ENCODE measurements at places on chromosomes 7 and 10.

DNA sequence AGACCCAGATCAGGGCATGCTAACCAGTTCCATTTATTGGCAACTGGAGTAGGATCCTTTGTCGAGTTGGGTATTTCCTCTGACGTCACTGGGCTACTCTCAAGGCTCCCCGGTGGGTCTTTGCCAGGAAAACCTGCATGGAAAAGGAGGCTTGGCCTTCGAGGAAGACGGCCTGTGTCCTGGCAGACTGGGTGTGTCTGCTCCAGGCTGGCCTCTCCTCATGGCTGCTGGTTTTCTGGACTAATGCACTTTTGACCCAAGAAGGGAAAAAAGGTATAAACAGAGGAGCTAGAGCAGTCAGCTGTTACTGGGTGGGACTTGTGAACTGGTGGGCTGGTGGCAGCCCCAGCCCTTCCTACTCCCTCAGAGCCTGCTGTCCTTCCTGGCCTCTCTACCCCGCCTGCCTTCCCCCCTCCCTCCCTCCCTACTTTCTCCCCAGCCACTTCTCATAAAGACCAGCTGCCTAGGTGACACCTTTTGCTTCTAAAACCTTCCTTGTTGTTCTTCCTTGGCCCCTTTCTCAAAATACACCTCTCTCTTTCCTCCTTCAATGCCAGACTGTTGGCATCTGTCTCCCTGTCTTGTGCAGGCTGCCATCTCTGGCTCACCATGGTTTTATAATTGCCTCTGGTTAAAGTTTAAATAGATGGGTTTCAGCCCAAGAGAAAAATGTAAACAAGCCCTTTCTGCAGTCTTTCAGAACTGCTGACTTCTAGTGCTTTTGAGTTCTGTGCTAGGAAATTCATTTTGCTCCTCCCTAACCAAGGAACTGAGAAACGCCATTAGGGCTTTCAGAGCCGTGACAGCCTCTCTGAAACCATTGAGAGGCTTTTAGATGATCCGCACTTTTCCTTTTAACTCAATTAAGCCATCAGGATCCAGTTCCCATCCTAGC, 101.8 kb upstream of the MKLN1 start:
- no peak for DNase-seq

GRCh38 chr7:90564455-90564854, 31.7 kb upstream of the CDK14 start:
- no peak for DNase-seq

GRCh38 chr7:151697942-151698341, 178.2 kb upstream of the RHEB start:
- no peak for DNase-seq

DNA sequence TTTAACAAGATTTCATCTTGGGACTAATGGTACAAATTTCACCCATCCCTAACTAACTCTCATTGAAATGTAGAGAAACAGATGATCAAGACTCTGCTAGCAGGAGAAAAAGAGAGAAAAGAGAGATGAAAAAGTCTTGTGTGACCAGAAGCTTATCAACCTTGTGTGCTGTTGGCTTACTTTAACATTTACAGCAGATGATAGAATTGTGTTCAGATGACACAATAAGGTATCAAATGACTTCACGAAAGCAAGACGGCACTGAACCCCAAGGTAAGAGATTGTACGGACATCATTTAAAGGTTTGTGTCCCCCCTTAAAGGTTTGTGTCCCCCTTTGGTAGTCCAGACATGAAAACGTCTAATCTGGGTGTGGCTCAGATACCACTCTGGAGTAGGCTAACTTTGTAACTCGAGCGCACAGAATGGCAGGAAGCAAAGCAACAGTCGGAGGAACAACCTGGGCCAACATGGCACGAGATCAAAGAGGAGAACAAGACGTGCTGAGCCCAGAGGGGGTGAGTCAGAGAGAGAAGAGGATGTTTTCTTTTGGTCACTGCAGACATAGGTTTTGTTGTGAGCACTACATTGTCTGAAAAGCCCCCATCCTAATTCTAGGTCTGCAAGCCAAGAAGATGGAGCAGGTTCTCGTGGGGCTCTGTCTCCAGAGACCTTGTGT, 10.4 kb upstream of the LMBR1 start:
- DNase-seq: no peak

DNA sequence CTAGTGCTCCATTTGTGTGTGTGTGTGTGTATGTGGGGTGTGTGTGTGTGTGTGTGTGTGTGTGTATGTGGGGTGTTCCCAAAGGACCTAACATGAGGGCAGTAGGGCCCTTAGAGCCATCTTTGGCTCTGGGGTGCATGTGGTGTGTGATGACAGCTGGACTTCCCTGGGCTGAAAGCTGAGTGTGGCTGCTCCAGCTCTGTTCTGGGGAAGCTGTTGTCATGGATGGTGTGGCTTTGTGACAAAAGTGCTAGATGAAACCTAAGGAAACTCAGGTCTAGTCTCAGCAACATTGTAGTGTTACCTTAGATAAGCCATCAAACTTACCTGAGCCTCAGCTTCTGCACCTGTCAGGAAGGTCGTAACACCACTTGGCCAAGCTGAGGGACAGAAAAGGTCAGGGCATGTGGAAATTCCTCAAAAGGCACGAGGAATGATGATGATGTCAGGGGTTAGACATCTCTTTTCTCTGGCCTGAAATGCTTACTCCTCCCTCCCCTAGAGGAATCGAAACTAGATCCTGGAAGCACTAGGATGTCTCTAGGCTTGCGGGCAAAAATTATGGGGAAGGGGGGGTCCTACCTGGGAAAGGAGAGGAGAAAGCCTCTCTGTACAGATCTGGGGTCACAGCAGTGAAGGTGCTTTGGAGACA, 115.4 kb downstream of the RPS24 start:
- no peak for DNase-seq

GRCh38 chr7:81053623-81054022, 134.8 kb upstream of the SEMA3C start:
- no peak for DNase-seq

DNA sequence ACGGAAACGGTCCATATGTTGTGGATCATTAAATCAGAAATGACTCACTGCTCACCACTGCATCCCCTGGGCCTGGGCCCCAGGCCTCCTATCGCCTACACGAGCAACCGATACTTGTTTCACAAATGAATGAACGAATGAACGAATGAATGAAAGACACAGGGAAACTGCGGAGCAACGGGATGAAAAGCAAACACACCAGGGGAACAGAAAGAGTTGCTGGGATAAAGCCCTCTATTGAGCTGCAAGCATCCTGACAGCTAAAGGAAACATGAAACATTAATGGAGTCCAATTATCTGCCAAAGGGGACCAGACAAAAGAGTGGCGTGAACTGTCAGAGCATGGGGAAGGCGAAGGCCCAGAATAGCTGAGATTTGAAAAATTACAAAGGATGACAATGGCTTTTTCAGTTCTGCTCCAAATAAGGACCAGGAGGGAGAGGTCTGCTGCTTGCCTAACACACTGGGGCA, 92.1 kb downstream of the GRB10 start:
- DNase-seq: no peak

- no peak for DNase-seq
These were observed 231.1 kb downstream of the ARHGAP12 start for GRCh38 chr10:31697271-31698180.

All from GDM1 (cell line).